ENCODE measurements at places on chromosomes 13 and 19.

DNA sequence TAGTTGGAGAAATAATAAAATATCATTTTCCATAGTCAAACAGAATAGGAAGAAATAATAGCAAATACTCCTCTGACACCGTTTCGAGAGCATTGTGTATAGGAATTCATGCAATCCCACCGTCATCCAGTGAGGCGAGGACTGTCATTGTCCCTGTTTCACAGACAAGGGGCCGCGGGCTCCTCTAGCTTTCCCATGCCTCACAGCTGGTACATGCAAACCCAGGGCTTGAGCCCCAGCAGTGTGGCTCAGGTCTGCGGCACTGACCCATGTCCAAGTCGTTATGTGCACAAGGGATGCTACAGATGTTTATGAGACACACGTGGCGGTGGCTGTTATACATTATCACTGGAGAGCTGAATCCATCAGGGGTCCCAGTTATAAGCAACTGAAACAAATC lies 18.5 kb upstream of the ATP11A start:
- H3K36me3 ChIP-seq: no peaks in the 10 kb centered on the region
- H3K4me1 ChIP-seq: no peaks in the 10 kb centered on the region
- H3K27me3 ChIP-seq: peaks cover 44% of the 10 kb centered on the region
- H3K4me3 ChIP-seq: no peak overlapping the region
- no peak for ATAC-seq

- no peak for ATAC-seq
- peaks cover 47% of the 10 kb centered on the region for H3K36me3 ChIP-seq
- peaks cover 15% of the 10 kb centered on the region for H3K4me1 ChIP-seq
- no peaks in the 10 kb centered on the region for H3K27me3 ChIP-seq
- no peak overlapping the region for H3K4me3 ChIP-seq
- no peak overlapping the region for H3K27ac ChIP-seq
Observed at GRCh38 chr13:30338331-30338851, 31.0 kb upstream of the KATNAL1 start.

DNA sequence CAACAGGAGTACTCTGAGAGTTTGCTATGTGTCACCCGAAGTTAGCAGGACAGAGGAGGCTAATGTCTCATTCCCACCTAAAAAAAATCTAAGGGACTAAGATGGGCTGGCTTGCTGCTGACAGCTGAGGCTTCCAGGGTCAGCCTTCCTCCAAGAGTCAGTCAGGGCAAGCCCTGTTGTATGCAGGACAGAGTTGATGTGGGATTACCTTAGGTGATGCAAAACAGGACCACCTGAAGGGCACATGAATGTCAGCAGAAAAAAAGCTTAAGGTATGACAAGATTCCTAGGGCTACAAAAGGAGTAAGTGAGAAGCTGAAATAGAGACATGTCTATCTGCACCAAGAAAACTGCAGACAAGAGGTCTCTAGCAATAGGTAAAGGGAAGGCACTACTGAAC lies 151.5 kb downstream of the NHLRC3 start:
- H3K4me1 ChIP-seq: no peaks in the 10 kb centered on the region
- H3K4me3 ChIP-seq: no peak overlapping the region
- H3K27me3 ChIP-seq: peaks cover 11% of the 10 kb centered on the region
- H3K36me3 ChIP-seq: no peaks in the 10 kb centered on the region
- no peak overlapping the region for H3K27ac ChIP-seq

DNA sequence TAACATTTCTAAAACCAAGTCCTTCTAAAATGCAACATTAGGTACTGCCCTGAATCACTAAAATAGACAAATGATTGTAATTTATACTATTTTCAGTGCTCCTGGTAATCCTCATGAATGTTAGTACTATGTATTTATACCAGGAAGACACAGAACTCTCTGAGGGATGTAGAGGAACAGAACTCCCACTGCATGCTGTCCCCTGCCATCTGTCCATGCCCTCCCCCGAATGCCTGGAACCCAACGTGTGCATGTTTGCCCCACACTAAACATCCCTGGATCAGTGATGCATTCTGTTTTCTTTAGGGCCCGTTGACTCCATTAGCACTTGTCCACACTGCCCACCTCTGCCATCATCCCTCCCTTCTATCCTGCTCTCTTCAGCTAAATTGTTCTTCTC lies 26.5 kb downstream of the ENOX1 start:
- H3K36me3 ChIP-seq: no peaks in the 10 kb centered on the region
- no peaks in the 10 kb centered on the region for H3K4me1 ChIP-seq
- no peak for ATAC-seq
- H3K4me3 ChIP-seq: no peak overlapping the region

- no peaks in the 10 kb centered on the region for H3K36me3 ChIP-seq
- H3K4me1 ChIP-seq: no peaks in the 10 kb centered on the region
- H3K4me3 ChIP-seq: no peak overlapping the region
Observed at GRCh38 chr19:30523791-30524190, 151.6 kb downstream of the ZNF536 start.

- H3K4me3 ChIP-seq: no peak overlapping the region
- no peak overlapping the region for H3K27ac ChIP-seq
- no peaks in the 10 kb centered on the region for H3K36me3 ChIP-seq
Observed at GRCh38 chr13:35747594-35747993, 271.1 kb upstream of the MAB21L1 start.

DNA sequence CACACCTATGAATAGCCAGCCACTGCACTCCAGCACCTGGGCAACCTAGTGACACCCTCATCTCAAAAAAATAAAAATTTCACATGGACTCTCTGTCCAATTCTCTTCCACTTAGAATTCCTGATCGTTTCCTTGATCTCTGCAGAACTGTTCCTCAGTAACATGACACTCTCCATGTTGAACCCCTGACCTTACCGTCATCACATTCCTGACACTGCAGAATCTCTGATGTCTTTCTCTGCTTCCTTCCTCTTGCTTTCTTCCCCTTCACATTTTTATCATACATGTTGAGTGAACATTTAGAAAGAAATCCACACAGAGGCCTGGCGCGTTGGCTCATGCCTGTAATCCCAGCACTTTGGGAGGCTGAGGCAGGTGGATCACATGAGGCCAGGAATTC lies 15.0 kb downstream of the ZNF114 start:
- H3K27me3 ChIP-seq: no peaks in the 10 kb centered on the region
- peaks cover 16% of the 10 kb centered on the region for H3K36me3 ChIP-seq
- H3K4me1 ChIP-seq: no peaks in the 10 kb centered on the region
- H3K4me3 ChIP-seq: no peak overlapping the region

DNA sequence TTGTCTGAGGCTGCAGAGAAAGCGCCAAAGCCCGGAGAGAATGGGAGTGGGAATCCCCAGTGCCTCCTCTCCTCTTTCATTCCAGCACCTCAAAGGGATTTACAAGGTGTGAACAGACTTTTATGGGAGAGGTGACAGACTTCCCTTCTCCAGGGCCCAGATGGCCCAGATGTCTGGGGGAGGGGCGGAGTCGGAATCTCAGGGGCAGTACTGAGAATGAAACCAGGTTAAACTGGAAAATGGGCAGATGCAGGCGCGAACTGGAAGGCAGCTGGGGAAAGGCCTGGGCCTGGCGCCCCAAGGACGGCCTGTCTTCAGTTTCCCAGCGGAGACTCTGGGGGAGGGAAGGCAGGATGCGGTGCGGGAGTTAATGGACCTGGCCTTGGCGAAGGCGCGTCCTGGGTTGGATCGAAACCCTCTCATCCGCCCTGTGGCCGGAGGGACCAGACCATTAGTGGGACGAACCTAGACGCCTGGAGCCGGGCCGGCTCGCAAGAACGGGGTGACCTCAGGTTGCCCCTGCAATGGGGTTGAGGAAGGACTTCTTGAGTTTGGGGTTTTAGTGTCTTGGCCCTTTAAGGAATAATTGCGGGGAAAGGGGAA lies 592 bp upstream of the TRIP10 start:
- peaks cover 49% of the 10 kb centered on the region for H3K4me1 ChIP-seq
- H3K36me3 ChIP-seq: peaks cover 30% of the 10 kb centered on the region
- H3K4me3 ChIP-seq: peak overlapping the region; percentile 92
- no peak for ATAC-seq
- peak overlapping the region; percentile 91 for H3K27ac ChIP-seq

GRCh38 chr19:15642807-15643206 lies 2.1 kb downstream of the CYP4F3 start:
- H3K36me3 ChIP-seq: no peaks in the 10 kb centered on the region
- H3K27ac ChIP-seq: no peak overlapping the region
- no peak overlapping the region for H3K4me3 ChIP-seq
- ATAC-seq: no peak

GRCh38 chr13:76378767-76379166 lies 507.4 kb downstream of the KCTD12 start:
- no peak overlapping the region for H3K4me3 ChIP-seq
- H3K4me1 ChIP-seq: no peaks in the 10 kb centered on the region
- H3K36me3 ChIP-seq: no peaks in the 10 kb centered on the region
- ATAC-seq: no peak
- no peak overlapping the region for H3K27ac ChIP-seq

All from stimulated activated memory B cell treated with anti-CD40 and anti-IgM and Interleukin-4, amounts not matched to agents 10 μg/mL and 1 μg/mL and 100 μg/mL, for 72 hours (primary cell).